NAMALWA (cell line): ENCODE measurements at places on chromosomes 3 and 15.

GRCh38 chr15:74396445-74397238, 29.2 kb upstream of the CYP11A1 start:
- peak; percentile 39 for DNase-seq

DNA sequence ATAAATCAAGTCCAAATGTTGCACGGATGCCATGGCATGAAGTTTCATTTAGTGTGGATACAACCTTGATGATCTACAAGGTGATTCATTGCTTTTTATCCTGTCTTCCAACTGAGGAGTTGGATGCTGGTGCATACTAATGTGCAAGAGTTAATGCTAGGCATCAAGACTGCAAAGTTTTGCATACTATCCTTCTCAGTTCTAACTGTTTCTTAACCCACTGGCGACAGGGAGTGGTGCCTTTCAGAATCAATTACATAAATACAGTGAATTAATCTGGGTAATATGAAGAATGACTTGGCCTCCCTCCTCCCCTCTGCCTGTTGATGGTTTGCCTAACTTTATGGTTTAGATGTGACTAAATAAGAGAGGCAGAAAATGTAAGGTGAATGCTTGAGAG, 43.5 kb downstream of the KCNAB1 start:
- DNase-seq, result no peak

DNA sequence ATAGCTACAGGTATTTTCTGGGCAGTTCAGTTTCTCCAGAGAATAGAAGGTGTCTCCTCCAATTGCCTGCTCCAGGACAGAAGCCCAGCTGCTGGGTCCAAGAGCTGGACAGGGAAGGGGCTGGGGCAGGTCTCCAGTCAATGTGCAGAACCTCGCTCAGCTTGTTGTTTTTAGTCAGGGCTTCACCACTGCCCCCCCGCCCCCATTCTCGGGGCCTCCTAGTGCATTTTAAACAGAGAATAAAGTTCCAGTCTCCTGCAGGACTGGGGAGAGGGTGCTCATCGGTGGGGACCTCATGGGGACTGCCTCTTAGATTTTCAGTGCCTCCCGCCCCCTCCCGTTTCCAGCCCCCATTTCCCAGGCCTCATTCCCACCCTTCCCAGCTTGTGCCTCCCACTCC, 216.6 kb downstream of the XXYLT1 start:
- no peak for DNase-seq

GRCh38 chr3:46966811-46967210, 9.7 kb downstream of the CCDC12 start:
- DNase-seq, result no peak
